ENCODE measurements at places on chromosomes 1 and 21.

DNA sequence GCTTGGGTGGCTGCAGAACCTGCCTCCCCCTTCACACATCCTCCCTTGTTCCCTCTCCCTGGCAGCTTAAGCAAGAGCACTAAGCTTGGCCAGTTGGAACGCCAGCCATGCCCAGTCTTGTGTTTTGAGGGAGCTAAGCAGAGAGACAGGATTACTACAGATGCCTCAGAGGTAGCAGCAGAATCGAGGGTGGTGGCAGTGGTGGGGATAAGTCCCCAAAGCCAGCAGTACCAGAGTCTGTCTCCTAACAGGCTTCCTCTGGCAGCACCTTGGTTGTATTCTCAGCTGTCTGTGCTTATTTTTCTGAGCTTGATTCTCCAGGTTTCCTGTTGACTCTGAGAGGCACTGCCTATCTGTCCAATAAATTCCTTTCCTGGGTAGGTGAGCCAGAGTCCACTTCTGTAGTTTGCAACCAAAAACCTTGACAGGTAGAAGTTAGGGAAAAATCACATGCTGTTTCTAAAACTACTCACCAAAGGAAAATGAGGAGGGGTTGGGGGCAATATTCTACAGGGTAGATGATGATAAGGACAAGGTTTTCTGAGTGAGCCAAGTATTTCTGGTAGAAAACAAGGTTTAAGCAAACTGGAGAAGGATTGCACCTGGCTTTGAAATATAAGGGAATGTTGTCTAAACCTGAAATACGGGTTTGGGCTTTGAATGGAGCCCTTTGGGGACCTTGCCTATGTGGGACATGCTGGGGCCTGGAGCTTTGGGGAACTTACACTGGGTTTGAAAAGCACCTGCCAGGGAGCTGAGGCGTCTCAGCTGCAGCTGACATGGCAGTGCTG is 100.8 kb downstream of the PBX1 start:
- no peak overlapping the region for H3K4me3 ChIP-seq
- peak; percentile 8 for DNase-seq
- H3K4me1 ChIP-seq, result peaks cover 7% of the 10 kb centered on the region
- H3K27me3 ChIP-seq, result no peaks in the 10 kb centered on the region
- H3K27ac ChIP-seq, result peak overlapping the region; percentile 77

DNA sequence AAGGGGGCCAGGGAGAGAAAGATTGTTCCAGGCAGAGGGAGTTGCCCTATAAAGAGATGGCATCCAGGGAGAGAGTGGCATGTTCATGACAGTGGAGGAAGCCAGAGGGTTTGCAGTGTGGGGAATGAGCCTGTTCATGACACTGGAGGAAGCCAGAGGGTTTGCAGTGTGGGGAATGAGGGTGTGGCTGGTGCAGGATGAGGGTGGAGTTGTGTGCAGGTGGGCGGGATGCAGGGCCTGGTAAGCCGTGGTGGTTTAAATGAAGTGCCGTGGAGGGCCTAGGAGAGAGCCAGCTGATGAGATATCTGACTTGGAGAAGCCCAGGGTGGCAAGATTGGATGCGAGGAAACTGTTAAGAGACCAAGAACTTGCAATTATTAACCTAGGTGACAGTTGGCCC is 131.8 kb downstream of the CAMTA1 start:
- H3K4me3 ChIP-seq, result no peak overlapping the region
- H3K27ac ChIP-seq, result no peak overlapping the region
- peaks cover 9% of the 10 kb centered on the region for H3K4me1 ChIP-seq
- H3K36me3 ChIP-seq, result no peaks in the 10 kb centered on the region

DNA sequence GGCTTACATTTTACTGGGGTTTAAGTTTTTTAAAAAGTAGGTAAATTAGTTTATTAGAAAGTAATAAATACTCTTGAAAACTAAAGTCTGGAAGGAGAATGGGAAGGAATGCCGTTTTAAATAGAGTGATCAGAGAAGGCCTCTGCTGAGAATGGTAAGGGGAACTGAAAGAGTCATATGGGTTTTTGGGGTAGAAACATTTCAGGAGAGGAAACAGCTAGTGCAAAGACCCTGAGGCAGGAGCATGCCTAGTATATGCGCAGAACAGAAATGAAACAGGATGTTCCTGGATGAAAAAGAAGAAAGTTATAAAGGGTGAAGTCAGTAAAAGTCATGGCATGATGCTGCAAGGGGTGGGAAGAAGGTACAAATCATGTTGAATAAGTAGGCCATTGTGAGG is 38.9 kb downstream of the ZC3H11B start:
- no peaks in the 10 kb centered on the region for H3K4me1 ChIP-seq
- DNase-seq, result no peak
- H3K36me3 ChIP-seq, result no peaks in the 10 kb centered on the region
- H3K27me3 ChIP-seq, result no peaks in the 10 kb centered on the region
- no peak overlapping the region for H3K4me3 ChIP-seq
- H3K27ac ChIP-seq, result no peak overlapping the region

- H3K4me3 ChIP-seq, result no peak overlapping the region
- no peaks in the 10 kb centered on the region for H3K27me3 ChIP-seq
- H3K36me3 ChIP-seq, result no peaks in the 10 kb centered on the region
- no peak overlapping the region for H3K27ac ChIP-seq
- H3K4me1 ChIP-seq, result no peaks in the 10 kb centered on the region
Measured at GRCh38 chr1:184858288-184858687, 103.6 kb upstream of the EDEM3 start.

- peaks cover 13% of the 10 kb centered on the region for H3K4me1 ChIP-seq
- no peaks in the 10 kb centered on the region for H3K36me3 ChIP-seq
- H3K4me3 ChIP-seq, result no peak overlapping the region
Measured at GRCh38 chr1:172717722-172718465, 59.0 kb downstream of the FASLG start.

GRCh38 chr1:156559797-156560385 is 12.5 kb downstream of the IQGAP3 start:
- H3K27ac ChIP-seq, result no peak overlapping the region
- H3K36me3 ChIP-seq, result peaks cover 22% of the 10 kb centered on the region
- no peak for DNase-seq
- no peak overlapping the region for H3K4me3 ChIP-seq
- no peaks in the 10 kb centered on the region for H3K4me1 ChIP-seq

GRCh38 chr1:115400891-115401290 is 62.8 kb upstream of the NGF start:
- H3K36me3 ChIP-seq, result no peaks in the 10 kb centered on the region
- no peak overlapping the region for H3K27ac ChIP-seq
- H3K27me3 ChIP-seq, result no peaks in the 10 kb centered on the region
- H3K4me3 ChIP-seq, result no peak overlapping the region
- no peaks in the 10 kb centered on the region for H3K4me1 ChIP-seq
